ENCODE measurements at places on chromosomes 16 and 17.

GRCh38 chr16:64749346-64749745 is 372.5 kb downstream of the CDH11 start:
- DNase-seq, result no peak

GRCh38 chr17:61328351-61328750 is 71.3 kb upstream of the TBX2 start:
- DNase-seq, result no peak

DNA sequence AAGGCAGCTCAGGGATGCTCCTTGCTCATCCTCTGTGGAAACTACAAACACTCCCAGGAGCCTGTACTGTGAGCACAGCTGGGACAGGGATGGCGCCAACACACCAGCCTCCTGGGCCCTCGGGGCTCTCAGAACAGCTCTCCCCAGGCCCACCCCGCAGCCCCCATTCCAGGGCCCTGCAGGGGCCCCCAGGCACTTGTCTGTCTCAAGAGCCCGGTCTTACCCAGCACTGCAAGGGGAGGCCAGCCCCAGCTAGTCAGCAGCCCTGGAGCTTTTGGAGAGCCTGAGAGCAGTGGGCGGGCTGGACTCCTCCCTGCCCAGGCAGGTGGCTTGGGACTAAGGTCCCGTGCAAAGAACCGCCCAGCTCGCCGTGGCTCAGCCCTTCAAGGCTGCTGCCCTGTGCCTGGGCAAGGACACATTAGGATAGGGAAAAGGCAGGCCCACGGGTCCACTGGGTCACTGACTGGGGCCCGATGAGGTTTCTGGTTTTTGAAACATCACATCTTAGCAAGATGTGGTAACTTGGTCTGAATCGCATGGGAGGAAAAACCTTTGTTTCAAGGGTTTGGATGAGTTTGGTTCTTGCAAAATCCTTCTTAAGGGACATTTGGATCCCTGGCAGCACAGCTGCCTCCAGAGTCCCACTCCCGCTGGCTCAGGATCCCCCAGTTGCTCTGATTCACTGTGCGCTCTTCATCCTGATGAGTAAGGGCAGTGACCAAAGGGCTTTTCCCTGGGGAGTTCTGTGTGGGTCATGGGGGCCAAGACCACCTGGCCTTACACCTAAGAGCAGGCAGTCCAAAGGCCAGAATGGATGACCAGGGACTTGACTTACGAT is 2.8 kb downstream of the DNASE1L2 start:
- no peak for DNase-seq

DNA sequence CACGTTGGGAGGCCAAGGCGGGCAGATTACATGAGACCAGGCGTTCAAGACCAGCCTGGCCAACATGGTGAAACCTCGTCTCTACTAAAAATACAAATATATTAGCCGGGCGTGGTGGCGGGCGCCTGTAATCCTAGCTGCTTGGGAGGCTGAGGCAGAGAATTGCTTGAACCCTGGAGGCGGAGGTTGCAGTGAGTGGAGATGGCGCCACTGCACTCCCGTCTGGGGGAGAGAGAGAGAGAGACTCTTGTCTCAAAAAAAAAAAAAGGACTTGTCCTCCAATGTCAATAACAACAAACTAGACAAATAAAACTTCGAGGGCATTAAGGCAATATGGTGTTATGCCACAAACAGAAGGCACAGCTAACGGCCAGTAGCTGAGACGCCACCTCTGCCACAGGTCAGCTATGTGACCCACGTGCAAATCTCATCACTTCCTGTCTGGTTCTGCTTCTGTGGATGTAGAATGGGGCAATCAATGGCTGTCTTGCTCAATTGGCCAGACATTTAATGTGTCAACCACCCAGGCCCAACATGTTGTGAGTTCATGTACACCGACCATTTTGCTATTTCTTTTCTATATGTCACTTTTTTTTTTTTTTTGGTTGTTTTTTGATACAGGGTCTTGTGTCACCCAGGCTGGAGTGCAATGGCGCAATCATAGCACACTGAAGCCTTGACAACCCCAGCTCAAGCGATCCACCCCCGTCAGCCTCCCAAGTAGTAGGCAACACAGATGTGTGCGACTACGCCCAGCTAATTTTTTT is 834 bp upstream of the TXNDC11 start:
- peak; percentile 15 for DNase-seq

DNA sequence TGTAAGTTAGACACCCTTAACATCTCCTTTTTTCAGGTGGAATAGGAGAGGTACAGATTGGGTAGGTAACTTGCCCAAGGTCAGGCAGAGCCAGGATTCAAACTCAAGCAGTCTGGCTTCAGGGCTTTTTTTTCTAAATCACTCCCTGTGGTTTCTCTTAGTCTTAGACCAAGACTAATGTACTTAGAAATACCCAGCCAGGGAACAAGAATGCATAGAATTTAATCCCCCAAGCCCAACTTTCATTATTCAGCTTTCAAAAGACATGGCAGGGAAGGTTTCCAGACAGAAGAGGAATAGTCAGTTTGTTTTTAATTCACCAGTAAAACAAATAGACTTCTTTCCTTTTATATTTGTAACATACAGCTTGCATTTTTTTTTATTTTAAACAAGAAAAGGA is 305.2 kb upstream of the RBFOX1 start:
- no peak for DNase-seq

- DNase-seq, result no peak
Observed at GRCh38 chr16:15873301-15873700, 15.1 kb downstream of the CEP20 start.

DNA sequence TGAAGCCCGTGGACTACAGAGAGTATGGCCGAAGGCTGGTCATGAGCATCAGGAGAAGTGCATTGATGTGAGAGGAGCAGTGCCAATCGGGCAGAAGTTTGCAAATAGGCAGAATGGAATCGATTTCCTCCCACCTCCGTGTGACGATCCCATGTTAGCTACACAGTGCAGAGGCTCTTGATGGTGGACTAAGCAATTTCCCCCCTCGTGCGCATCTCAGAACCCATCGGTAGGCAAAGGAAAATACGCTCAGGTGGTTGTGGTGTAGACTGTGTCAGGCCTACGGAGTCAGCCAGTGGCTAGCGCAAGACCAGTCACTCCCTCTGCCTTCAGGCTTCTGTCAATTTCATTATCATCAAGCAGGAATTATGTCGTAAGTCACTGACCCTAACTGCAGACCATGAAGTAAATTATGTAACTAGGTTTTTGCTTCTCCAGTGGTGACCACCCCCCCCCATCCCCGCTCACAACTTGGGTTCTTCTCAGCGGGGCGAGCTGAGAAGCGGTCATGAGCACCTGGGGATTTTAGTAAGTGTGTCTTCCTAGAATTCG is 67.4 kb downstream of the RPA1 start:
- no peak for DNase-seq

DNA sequence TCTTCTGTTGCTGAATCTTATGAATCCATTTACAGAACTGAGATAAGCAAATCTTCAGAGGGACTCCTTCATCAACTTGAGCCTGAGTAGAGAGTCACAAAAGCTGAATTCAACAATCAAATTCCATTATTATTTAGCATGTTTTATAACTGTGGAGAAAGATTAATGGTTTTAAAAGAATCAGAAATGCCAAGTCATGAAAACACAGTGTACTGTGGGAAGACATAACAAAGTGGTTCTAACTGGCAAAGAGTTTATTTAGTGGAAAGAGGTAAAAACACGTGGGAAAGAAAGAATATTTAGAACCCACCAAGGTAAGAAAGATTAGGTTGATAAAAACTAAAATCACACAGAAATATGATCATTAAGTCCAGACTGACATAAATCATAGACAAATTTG is 5.0 kb downstream of the ERI2 start:
- no peak for DNase-seq

DNA sequence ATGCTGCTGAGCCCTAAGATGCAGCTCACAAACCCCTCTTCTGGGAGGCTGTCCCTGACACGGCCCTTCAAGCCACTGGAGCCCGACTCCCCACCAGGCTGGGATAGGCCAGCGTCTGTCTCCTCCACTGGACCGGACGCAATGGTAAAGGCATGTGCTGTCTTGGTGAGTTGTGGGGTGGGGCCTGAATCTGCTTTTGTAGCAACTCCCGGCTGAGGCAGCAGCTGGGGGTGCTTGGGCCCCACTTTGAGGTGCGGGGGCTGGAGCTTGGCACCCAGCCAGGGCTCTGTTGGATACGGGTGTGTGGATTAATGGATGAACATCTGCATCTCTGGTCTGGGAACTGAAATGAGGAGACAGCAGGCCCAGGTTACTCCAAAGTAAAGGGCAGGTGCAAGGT is 3.5 kb upstream of the NLRC3 start:
- DNase-seq, result no peak

DNA sequence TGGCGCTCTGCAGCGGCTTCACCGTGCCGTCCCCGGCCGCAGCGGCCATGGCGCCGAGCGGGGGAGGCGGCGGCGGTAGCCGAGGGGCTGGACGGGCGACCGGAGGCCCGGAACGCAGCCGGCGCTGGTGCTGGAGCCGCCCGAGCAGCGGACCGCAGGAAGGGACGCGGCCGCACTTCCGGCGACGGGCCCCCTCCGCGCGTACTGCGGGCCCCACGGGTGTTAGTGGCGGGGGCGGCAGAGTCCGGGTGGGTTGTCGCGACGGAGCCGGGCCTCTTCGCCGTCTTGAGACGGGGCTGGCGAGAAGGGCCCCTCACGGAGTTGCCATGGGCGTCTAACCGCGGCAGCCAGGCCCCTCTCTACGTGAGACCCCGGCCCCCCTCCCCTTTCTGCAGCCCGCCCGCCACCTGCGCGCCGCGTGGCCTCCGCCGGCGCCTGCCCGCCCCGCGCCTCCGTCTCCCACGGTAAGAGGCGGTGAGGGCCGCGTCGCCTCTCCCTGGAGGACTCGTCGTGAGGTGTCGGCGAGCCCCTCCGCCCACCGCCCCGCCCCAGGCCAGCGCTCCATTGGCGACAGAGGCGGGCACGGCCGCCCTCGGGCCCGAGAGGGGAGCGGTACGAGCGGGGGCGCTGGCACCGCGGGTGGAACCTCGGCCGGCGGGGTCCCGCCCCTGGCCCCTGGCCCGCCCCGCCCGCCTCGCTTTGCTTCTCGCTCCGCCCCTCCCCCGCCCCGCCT is at the start of the genes VPS9D1 and ZNF276:
VPS9D1 (minus strand) TSS at position 86 of the 733 bp plus-strand sequence; CDS start at position 49, 37 bp downstream.
ZNF276 (plus strand) TSS at position 725 of the 733 bp plus-strand sequence. CDS start 104 bp downstream, outside the sequence.
- peak; percentile 75 for DNase-seq

GRCh38 chr17:14921936-14922335 is 343.2 kb downstream of the PMP22 start:
- DNase-seq, result no peak

DNA sequence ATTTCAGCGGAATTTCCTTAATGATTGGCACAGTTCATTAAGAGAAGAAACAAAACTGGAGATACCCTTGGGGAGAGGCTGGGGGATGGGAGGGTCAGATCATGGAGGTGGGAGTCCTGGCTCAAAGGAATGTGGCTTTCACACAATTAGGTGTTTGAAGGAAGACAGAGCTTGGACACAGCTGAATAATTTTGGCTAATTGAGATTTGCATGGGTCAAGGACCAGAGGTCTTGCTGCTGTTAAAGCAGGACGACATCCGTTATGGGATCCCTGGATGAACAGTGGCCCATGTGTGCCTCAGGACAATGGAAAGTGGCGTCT is 160.3 kb downstream of the HS3ST3B1 start:
- DNase-seq, result no peak

GRCh38 chr17:40151414-40151963 is 11.2 kb downstream of the CASC3 start:
- no peak for DNase-seq

DNA sequence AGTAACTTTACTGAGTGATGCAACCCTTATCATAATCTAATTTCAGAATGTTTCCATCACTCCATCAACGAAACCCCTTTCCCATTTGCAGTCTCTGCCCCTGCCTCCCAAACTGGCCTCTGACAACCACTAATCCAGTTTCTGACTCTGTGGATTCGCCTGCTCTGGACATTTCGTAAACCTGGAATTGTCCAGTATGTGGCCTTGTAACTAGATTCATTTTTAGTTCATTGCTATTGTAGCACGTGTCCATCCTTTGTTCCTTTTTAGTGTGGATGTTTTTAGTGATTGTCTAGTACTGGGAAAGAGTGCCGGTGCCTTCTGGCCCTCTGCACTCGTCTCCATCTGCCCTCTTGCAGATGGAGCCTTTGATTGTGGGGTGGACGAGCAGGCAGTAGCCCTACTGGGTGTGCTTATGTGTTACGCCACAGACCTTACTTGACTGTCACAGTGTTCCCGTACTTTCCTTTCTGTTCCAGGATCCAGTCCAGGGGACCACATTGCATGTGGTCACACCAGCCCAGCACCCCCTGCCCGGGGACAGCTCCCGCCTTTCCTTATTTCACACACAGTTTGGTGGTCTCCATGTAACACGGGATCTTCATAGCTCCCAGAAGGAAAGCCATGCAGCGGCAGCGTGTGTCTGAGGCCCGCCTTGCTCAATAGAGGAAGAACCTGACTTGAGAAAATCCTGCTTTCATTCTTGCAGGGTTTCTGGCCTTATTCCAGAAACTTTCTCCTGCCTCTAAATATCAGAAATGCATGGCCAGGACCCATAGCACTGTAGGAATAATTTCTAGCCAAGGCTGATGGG is 8.8 kb downstream of the KIAA0513 start:
- no peak for DNase-seq

DNA sequence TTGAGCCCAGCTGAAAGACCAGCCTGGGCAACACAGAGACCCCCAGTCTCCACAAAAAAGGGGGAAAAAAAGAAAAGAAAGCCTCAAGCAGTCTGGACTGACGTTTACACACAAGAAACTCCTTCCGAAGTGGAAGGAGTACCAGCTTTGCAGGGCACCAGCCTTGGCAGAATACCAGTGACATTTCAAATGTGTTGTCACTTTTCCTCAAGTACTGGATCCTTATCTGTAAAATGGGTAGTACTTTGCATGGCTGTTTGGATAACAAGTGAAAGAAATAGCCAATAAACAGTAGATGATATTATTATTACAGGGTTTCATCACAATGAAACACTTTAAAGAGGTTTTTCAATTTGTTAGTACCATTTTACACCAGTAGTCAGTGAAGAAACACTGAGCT is 14.2 kb downstream of the YWHAE start:
- DNase-seq, result no peak

Data from activated CD4-positive, alpha-beta T cell treated with anti-CD3 and anti-CD28 coated beads for 24 hours (primary cell).